Liver (tissue), 10 donors: ENCODE measurements at places on chromosomes 11 and 22.

DNA sequence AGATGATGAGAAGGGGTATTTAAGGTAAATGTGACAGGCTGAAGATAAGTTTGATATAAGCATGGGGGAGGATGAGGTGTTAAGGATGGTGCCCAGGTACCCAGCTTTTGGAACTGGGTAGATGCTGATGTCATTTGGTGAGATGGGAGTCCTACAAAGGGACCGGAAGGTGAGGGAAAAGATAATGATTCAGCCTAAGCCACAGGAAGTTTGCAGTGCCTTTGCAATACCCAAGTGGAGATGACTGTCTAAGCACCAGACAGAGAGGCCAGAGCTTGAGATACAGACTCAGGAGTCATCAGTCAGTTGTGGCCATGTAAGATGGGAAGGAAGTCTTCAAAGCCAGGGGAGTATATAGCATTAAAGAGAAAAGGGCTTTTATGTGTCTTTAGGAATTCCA, 30.0 kb upstream of the SMCO4 start:
- no peak for DNase-seq

DNA sequence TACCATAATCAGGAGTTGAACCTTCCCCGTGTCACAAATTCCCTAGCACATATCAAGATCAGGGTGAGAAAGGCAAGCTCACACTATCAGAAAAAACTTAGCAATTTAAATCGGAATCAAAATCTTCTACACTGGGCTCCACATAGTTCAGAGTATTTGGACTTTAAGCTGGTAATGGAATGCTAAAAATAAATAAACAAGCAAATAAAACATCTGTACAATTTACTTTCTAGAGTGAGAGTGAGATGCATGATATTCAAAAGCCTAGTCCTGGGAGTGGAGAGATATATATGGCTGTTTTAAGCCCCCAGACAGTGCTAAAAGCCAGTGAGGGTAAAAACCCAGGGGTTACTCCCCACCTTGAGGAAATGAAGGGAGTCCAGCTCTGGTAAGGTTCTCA, 380.6 kb downstream of the SOX6 start:
- no peak for DNase-seq

- DNase-seq: no peak
These were observed 772.7 kb downstream of the DLG2 start for GRCh38 chr11:84854498-84854880.

- no peak for DNase-seq
These were observed 35.4 kb upstream of the CYB5R3 start for GRCh38 chr22:42684462-42685195.

GRCh38 chr11:115256397-115257197, 247.6 kb downstream of the CADM1 start:
- DNase-seq: no peak
